ENCODE measurements at places on chromosomes 2 and 18.

DNA sequence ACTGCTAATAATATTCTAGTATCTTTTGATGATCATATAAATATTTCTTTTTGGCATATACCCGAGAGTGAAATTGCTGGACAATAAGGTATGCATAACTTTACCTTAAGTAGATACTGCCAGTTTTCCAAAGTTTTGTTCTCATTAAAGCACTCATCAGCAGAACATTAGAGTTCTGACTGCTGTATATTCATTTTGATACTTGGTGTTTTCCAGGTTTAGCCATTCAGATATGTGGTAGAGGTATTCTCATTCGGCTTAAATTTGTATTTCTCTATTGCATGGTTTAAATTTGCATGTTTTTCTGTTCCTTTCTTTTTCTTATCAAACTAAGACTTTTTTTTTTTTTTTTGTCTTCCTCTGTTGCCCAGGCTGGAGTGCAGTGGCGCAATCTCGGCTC lies 18.2 kb downstream of the CYBRD1 start:
- no peak for DNase-seq

GRCh38 chr2:181104512-181105115 lies 124.2 kb downstream of the UBE2E3 start:
- DNase-seq, result no peak

- peak; percentile 58 for DNase-seq
Measured at GRCh38 chr18:12327510-12328178, 19.6 kb downstream of the TUBB6 start.

DNA sequence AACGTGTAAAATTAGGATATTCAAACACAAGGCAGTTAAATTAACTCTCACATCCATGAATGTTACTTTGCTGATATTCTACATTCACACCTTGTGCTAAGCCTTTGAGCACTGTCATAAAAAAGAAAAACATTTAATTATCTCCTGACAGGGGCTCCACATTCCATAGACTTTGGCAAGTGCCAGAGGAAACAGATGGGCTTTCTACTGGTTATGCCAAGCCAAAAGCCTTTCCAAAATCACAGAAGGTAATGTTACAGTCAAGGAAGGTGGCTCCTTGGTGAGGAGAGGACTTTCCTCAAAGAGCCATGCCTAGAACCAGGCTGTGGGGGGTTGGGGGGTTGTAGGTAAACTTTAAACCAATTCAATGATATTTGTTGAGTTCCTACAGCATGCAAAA lies 12.4 kb downstream of the MYO5B start:
- no peak for DNase-seq

DNA sequence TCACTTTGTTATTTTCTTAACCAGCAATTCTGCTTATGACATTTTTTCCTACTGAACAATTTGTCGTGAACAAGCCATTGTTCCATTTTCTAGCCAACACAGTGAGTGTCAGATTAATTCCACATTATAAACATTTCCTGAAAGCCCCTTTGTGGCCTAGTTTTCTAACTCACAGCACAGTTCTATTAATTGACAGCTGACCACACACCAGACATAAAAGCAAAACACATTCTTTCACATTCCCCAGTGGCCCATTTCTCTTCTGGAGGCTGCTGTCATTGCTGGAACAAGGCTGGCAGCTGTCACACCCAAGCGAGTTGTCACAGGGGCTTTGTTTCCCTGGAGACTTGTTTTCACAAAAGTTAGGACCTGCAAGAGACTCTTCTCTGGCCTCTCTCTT lies 50.7 kb downstream of the RNF152 start:
- DNase-seq, result no peak

GRCh38 chr2:168884975-168885374 lies 5.3 kb downstream of the SPC25 start:
- no peak for DNase-seq
